ENCODE measurements at places on chromosomes 7 and 10. TPM values are rescaled to one million over a fixed set of nuclear protein-coding genes. Genes with fewer than 3 reads are reported as not detected.

ATOH7 gene
- total RNA-seq = not detected

HOXA7 gene
- total RNA-seq = not detected

DNA sequence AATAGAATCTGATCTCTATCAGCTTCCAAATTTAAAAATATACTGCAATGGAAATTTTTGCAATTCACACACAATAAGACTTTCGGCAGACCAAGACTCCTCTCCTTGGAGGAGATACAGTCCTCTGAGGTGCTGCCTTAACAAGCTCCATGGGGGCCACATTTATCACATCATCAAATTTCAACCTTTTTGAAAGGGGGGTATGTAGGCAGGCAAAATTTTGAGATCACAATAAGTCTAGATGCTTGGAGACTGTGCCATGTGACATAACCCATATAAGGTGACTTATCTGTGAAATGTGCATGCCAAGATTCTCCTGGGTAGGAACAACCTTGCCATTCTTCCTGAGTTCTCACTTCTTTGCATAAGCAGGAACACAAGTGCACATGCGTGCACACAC is at the start of gene OR2A12:
Gene OR2A12 (plus strand): TSS at position 301 of the 400 bp plus-strand sequence. CDS start 8,830 bp downstream, outside the sequence.
- no peak for DNase-seq

DNA sequence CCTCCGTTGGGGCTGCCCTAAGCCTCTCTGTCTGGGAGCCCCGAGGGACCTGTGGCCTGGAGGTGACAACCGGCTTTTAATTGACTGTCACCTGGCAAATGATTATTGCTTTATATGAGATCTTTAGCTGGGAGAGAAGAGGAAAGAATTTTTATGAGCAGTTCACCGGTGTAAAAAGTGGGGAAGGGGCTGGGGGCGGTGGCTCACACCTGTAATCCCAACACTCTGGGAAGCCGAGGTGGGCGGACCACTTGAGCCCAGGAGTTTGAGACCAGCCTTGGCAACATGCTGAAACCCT is 2.6 kb upstream of the COX19 start:
- no peak for DNase-seq

- DNase-seq = no peak
Observed at GRCh38 chr7:1649751-1650326, 20.2 kb upstream of the ELFN1 start.

Data from CD4-positive, CD25-positive, alpha-beta regulatory T cell (primary cell).